Chondrocyte (in vitro differentiated cells): ENCODE measurements at places on chromosomes 4 and X.

DNA sequence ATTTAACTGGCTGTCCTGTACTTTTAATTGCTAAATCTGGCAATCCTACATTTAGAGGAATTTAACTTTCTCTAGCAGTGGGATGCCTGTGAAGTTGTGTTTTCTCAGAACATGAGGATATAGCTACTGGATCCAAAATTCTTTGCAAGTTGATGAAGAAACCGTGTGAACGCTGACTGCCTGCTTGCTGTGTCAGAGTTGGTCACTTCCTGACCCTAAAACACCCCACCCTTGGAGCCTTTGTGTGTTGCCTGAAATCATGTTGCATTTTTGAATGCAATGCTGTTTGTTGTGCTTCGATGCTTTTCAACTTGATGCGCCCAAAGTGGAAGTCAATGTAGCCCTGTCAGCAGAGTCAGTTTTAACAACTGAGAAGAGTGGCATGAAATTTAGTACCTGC is 211.2 kb downstream of the ANK2 start:
- no peak for DNase-seq

DNA sequence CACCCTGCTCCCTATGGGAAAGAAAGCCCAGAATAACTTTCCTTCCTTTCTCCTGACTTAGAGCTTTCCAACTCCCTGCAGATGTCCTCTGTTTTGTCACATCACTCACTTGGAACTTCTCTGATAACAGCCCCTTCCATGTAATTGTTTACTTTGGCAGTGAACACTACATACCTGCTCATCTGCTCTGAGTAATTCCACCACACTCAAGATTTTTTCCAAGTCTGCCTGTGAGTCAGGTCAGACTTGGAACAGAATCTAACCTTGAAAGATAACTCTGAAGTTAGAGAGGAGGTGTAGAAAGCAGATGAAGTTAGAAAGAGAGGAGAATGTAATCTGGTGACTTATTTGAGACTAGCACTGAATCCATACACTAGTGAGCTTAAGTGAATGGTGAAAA is 7.4 kb downstream of the MAGEB10 start:
- no peak for DNase-seq

GRCh38 chrX:110578270-110578669 is 217.3 kb downstream of the CHRDL1 start:
- no peak for DNase-seq

GRCh38 chr4:103075435-103075893 is 1.1 kb downstream of the SLC9B2 start:
- DNase-seq: no peak

- DNase-seq: no peak
Measured at GRCh38 chr4:87982036-87982435, 6.5 kb downstream of the SPP1 start.

DNA sequence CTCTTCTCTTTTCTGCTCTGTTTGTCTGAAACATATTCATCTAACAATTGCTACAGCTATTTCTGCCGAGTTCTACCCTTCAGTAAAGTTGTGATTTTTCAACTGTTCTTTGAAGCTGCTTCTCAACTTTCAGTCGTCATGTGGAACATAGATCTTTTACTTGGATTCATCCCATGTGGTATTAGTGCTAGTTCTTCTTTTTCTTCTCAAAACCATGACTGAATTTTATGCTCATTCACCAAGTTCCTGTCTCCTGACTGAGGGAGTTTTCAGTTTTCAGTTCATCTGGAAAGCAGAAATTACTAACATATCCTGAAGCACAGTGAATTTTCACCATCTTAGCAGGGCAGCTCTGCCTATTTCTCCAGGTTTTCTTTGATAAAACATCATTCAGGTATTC is 12.1 kb downstream of the ACSL4 start:
- no peak for DNase-seq

DNA sequence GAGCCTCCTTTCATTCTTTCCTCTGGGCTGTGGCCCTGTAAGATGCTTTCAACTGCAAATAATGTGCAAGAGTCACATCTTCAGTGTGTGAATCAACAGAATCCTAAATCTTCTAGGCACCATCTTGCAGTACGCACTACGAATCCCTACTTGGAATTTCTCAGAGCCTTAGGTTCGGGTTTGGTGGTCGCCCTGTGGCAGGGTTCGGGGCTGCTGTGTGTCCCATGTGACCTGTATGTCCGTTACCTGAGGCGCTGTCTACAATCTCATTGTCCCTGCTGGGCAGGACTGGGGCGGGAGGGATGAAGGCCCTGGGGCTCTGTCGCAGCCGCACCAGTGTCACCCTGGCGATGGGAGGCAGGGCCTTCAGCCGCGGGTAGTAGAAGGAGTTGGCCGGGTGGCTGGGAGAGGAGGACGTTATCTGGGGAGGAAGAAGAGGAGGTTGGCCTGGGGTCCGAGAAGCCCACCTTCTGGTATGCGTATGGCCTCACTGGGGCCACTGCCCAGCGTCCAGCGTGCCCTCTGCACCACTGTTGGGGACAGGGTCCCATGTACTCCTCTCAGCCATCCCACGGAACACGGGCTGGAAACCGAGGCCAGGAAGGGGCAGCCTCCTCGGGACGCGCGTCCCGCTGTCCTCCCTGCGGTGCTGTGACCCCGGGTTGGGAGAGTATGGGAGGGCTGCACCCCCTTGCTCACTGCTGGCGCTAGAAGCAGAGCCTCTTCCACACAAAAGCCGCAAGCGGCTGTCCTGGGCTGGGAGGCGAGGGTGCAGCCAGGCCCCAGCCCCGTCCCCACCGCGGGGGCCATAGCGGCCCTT is 2.0 kb downstream of the SPON2 start:
- DNase-seq: no peak

- no peak for DNase-seq
Measured at GRCh38 chr4:110518889-110519490, 43.0 kb downstream of the ENPEP start.

DNA sequence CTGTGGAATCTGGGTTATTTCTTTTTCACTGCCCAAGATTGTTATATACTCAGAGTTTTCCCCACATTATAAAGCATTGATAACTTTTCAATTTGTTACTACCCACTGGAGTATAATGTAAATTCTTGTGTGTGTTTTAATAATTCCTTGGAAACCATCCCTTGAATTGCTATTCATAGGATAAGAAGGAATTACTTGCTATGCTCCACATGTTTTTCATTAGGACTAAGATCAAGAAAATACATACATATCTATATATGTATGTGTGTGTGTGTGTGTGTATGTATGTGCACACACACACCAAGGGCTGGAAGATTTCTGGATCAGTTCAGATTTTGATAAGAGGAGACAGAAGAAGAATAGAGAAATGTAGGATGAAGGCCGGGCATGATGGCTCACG is 206.4 kb upstream of the JADE1 start:
- DNase-seq: no peak

GRCh38 chr4:10949039-10949733 is 264.6 kb upstream of the CLNK start:
- no peak for DNase-seq

DNA sequence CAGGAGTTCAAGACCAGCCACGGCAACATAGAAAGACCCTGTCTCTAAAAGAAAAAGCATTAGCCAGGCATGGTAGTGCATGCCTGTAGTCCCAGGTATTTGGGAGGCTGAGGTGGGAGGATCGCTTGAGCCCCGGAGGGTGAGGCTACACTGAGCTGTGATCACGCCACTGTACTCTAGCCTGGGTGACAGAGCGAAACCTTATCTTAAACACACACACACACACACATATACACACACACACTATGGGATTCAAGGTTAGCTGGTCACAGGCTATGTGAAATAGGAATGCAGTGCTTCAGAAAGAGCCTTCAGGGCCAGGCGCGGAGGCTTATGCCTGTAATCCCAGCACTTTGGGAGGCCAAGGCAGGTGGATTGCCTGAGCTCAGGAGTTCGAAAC is 23.5 kb downstream of the NLGN3 start:
- no peak for DNase-seq

DNA sequence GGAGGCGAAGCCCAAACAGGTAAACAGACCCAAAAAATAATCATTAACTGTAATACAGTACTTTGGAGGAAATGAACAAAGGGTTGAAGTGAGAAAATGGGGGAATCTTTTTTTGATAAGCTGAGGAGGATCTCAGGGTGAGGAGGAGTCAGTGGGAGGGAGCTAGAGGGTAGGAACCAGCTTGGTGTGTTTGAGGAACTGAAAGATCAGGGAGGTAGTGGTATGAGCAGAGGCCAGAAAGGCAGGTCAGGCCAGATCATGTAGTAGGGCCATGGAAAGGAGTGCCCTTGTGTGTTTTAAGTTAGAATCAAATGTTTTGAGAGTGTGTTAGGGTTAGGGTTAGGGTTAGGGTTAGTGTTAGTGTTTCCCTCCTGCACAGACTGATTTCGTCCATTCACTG is 48.8 kb downstream of the PPP2R2C start:
- DNase-seq: no peak

DNA sequence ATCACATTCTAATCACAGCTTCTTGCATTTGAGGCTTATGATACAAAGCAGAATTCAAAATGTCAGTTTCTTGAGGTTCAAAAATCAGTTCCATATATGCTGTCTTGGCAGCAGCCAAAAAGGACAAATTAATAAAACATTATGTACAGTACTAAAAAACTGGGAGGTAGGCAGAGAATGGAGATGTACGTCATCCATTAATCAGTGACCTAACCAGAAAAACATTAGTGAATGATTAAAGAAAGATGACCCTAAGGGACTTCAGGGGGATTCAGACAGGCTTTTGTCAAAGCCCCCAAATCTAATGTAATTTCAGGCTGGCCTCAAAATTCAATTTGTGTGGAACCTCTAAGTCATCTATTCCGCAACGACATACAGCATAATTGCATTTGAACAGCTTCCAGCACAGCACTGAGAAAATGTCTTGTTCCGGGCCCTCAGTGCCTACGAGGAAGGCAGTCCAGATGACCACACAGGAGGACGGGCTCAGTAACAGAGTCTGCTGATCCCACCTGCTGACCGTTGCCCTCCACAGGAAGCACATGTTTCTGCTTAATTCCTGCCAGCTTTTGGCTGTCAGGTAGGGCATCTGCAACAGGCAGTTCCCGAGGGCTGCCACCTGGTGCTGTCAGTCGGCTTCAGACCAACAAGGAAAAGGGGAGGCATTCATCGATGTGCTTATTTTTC is 83.8 kb upstream of the HHIP start:
- DNase-seq: no peak
